ENCODE measurements at places on chromosomes 7 and 10.

GRCh38 chr10:74453169-74453568 lies 302.1 kb downstream of the ADK start:
- no peak for DNase-seq

DNA sequence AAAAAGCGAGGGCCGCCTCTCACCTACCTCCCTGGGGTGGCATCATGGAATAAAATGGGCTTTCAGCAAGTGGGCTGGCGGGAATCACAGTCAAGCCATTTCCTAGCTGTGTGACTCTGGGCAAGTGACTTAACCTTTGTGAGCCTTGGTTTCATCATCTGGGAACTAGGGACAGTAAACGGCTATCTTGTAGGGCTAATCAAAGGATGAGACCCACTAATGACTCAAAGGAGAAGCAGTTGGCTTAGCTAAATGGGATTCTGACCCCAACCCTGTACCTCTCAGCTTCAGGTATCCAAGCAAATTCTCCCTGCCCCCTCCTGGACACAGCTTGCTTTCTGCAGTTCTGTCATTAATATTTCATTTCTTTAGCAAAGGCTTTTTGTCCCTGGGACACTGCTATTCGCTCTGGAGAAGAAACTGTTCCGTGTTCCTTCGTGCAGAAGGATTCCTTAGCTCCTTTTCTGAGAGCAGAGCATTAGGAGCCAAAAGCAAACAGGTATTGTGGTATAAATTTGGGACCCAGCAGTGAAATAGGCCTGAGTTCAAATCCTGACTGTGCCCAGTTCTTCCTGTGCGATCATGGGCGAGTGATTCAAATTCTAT lies 25.9 kb downstream of the TRIM8 start:
- no peak for DNase-seq

DNA sequence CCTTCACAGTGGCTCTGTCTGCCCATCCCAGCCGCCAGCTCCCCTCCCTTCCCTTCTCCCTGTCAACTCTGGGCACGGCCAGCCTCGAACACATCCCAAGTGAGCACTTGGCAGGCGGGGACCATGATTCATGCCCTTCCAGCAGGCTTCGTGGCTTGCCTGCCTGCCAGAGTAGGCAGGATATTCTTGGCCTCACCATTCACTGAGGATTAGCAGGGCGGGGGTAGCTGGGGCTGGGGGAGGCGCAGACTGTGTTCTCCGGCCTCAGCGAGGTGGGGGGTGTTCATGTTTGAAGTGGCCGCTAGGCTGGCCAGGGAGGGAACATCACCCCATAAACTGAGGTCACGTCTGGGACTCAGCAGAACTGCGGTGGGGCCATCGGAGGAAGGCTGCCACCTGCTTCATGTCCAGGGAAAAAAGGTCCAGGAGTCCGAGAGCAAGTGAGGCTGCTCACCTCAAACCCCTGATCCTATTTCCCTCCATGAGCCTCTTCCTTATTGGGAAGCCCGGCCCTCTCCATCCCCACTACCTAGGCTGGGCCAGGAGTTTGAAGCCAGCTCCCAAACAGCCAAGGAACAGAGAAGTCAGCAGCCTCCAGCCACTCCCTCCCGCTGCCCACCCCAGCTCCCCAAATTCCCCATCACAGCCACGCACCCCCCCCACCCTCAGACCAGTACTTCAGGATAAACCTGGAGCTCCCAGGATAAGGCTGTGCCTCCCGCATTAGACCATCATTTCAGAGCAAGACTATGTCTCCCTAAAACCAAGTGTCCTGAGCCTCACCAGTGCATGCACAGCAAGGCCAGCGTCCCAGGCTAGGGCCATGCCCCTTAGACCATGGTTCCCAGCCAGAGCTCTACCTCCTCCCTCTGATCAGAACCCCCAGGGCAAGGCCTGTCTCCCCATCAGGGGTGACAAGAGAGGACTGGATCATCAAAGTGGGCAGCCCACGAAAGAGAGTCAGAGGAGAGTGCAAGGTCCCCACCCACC lies 42.8 kb upstream of the RABGEF1 start:
- DNase-seq, result peak; percentile 76

GRCh38 chr7:128863433-128863989 lies 855 bp downstream of the ATP6V1F start:
- peak; percentile 77 for DNase-seq

DNA sequence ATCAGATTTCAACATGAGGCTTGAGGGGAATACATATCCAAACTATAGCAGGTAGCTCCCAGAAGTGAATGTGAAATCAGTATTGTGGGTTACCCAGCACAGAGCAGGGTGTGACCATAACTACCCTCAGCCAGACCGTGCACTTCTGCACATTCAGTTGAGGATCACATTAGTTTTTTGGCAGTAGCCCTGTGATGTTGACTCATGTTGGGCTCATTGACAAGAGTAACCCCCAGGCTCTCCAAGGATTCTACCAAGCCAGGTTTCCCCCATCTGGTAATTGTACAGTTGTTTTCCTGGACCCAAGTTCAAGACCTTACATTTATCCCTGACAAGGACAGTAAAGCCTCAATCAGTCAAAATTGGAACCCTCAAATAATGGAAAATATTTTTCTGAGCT lies 11.7 kb upstream of the CPA4 start:
- peak; percentile 78 for DNase-seq

DNA sequence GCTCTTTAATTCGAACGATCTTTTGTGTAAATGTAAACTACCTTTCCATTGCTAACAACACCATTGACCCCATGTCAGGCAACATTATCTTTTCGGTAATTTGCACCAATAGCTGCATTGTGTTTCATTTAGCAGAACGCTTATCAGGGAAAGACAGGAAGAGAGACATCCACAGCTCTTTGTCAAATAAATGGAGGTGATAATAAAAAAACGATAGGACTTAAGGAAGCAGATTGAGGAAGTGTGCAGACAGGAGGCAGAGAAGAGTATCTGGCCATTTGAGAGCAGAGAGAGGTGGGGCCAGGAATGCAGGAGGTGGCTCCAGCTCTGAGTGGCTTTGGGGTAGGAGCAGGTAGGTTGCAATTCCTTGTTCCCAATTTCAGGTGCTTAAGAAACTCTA lies 37.5 kb upstream of the ADARB2 start:
- no peak for DNase-seq

- DNase-seq, result no peak
Measured at GRCh38 chr10:22679608-22680007, 34.8 kb downstream of the PIP4K2A start.

DNA sequence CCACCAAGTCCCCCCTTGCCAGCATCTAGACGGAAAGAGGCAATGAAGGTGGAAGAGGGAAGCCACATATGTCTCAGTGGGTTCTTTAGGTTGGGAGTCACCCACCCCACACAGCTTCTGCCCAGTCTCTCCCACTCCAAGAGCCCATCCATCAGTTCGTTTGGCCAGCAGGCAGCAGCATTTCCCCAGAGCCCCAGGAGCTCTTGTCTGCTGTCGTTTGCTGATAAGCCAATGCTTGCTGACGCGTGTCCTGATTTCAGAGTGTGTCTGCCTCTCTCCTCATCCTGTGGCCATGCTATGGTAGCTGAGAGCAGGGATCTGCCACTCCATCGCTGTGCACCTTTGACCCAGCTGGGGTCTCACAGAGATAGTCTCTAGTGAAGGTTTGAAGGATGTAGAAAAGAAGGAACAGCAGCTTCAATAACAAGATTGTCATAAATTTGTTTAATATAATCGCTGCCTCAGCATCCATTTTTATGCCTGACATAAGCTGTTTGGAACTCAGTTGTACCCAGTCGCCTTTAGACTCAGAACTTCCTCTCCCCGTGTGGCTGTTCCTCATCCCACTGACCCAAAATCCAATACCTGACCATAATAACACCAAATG lies 39.4 kb upstream of the GDF10 start:
- no peak for DNase-seq

DNA sequence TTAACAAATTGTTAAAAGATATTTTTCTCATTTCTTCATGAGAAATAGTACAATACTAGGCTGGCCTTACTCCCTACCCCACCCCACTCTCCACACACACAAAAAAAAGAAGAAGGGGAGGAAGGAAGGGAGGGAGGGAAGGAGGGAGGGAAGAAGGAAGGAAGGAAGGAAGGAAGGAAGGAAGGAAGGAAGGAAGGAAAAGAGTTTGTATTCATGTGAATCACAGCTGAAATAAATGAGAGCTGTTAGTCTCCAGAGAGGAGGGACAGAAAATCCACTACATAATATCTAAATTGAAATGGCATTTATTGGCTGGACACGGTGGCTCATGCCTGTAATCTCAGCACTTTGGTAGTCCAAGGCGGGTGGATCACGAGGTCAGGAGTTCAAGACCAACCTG lies 57.8 kb downstream of the SEMA3A start:
- DNase-seq, result no peak

GRCh38 chr7:90007001-90007654 lies 147.1 kb upstream of the STEAP1 start:
- no peak for DNase-seq

DNA sequence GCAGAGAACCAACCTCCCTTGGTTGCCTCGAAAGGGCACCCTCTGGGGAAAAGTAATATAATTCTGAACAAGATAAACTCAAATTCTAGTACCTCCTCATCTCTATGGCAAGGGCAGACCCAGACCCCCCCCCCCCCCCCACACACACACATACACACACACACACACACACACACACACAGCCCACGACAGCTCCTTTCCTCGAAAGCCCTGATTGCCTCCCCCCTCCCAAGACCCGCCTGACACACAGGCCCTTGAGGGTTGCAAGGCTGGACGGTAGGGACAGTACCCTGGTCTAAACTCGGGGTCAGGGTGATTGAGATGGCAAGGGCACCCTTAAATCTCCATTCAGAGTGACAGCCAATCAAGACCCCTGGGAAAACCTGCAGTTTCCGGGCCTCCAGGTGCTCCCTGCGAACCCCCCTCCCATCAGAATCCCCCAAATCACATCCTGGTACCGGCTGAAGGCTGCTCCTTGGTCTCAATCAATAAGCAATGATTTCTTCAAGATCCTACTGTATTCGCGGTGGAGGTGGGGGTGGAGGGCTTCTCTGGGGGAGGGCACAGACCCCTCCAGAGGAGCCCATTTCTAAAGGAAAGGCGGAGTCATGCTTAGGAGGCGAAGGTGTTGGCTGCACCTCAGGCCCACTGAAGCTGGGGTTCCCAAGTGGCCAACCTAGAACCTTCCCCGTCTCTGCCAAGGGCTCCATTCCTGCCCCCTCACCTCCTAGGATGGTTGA lies 100.7 kb downstream of the HIP1 start:
- no peak for DNase-seq

- DNase-seq, result peak; percentile 50
Measured at GRCh38 chr10:43407148-43407575, 1.8 kb downstream of the HNRNPF start.

DNA sequence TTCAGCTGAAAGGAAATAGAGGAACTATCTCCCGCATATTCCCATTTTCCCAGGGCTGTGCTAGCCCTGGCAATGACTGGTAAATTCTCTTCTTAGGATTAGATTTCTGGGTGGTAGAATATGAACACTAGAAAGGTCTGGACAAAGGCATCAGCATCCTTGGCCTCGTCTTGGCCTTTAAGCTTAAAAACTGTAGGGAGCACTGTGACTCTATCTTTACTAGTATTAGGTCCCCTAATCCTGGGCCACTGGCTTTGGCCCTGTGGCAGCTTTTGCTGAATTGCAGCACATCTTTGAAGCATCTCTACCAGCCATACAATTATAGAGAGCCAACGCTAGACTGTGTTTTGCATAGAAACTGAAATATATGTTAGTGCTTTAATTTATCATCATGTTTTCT lies 41.5 kb upstream of the EBLN1 start:
- DNase-seq, result peak; percentile 6

GRCh38 chr10:87886635-87887034 lies 23.2 kb downstream of the PTEN start:
- DNase-seq, result no peak

GRCh38 chr10:59285073-59285472 lies 77.3 kb downstream of the FAM13C start:
- DNase-seq, result no peak

- peak; percentile 23 for DNase-seq
Measured at GRCh38 chr7:155291045-155291530, 6.6 kb upstream of the INSIG1 start.

DNA sequence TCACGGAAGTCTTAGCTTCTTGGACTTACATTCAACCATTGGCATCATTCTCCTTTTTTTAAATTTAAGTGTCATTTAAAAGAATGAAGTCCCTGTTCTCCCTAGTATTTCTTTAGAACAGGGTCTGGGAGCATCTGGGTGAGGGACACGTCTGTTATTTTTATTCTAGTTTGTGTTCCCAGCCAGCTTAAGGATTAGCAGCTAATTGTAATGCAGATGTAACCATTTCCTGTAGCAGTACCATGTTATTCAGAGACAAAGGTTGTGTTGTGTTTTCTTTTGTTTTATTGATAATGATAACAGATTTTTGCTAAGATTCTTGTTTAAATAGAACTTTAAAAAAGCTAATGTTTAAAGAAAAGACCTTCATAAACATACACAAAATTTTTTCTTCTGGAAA lies 34.3 kb downstream of the BMS1 start:
- no peak for DNase-seq

DNA sequence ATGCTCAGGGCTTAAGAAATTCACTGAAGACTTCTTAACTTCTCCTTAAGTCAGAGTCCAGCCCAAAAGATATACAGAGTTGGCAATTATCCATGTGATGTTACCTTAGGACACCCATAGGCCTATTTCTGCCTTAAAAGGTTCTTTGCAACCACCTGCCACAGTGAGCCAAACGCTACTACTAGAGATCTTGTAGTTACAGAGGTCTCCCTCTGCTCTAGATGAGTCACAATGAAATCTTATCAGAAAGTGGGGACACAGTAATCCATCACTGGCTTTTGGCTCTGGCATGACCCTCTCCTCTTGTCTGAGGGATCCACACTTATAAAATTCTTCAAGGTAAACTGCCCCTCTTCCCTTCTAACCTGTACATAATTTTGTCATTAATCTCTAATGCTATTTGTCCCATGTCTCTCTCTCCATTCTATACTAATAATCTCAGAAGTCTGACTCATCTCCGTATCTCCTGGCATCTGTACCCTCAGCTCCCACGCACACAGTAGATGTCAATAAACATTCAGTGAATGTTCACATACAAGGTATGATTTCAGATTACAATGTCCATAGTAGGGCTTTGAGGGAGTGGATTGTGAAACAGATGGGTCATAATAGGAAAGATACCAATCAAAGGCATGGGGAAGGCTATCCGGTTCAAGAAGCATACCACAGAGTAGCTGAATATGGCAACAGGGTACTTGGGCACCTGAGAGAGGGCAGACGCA lies 112.1 kb downstream of the SGMS1 start:
- no peak for DNase-seq

- DNase-seq, result no peak
Measured at GRCh38 chr10:81013771-81014170, 476.1 kb downstream of the SH2D4B start.

- no peak for DNase-seq
Measured at GRCh38 chr7:85765698-85766298, 578.9 kb upstream of the SEMA3D start.

- no peak for DNase-seq
Measured at GRCh38 chr7:131797841-131798240, 241.4 kb upstream of the PODXL start.
